ENCODE measurements at places on chromosomes 4 and X.
A peak's percentile ranks its signal among the peaks of the same experiment; 100 is the strongest.

GRCh38 chrX:129522184-129523078, 859 bp downstream of the SMARCA1 start:
- no peak for DNase-seq

- no peak for DNase-seq
Measured at GRCh38 chr4:76232681-76233080, 18.8 kb upstream of the FAM47E start.

GRCh38 chr4:92253986-92254671, 49.6 kb upstream of the GRID2 start:
- no peak for DNase-seq

DNA sequence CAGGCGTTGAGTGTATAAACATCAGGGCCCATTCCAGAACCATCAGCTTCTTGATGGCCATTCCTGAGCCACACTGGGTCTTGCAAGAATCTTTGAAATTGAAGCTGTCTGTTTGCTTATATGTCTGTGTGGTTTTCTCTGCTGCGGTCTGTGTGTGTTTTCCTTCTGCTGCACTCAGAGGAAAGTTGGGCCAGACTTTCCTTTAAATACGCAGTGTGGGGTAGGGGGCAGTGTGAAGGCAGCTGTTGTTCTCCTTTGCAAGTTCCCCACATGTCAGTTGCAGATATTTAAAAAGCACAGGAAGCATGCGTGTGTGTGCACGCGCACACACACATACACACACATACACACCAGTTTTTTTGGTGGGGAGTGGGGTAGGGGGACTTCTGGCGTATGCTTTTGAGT, 32.1 kb downstream of the CCKAR start:
- no peak for DNase-seq

DNA sequence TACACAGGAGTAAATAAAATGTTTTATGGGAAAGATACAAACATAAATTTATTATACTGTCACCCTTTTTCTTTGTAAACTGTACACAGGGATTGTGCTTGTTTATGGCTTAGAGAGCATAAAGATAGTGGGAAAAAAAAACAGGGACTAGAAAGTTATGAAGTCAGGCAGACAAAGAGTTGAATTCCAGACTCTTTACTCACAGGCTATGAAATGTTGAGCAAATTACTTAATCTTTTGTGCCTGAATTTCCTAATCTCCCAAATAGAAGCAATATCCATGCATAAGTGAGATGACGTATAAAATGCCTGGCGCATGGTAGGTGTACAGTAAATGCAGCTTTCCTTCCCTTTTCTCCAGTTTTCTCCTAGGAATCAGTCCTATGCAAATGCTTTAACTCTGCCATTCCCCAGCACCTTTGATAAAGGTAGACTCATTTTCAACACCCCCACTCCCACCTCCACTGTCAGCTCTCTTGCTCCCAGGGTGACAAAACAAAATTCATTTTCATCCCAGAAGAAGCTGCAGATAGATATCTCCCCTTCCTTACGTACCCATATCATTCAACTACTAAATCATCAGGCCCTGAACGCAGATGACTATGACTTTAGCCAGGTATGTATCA, 44.5 kb upstream of the BTC start:
- DNase-seq = no peak

DNA sequence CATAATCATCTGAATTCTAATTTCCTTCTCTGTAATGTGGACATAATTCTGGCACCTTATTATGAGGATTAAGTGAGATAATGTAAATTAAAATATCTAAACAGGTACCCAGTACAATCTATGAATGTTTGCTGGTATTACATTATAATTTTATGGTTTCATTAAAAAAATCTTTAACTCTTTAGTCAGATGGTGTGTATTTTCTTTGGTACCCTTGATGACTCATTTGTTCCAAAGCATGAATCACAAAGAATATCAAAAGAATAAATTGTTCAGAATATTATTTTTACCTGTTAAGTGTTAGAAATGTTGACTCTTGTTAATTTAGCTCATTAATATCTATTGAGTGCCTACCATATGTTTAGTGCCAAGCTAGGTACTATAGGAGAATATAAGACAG, 74.3 kb downstream of the SNX25 start:
- DNase-seq = no peak

DNA sequence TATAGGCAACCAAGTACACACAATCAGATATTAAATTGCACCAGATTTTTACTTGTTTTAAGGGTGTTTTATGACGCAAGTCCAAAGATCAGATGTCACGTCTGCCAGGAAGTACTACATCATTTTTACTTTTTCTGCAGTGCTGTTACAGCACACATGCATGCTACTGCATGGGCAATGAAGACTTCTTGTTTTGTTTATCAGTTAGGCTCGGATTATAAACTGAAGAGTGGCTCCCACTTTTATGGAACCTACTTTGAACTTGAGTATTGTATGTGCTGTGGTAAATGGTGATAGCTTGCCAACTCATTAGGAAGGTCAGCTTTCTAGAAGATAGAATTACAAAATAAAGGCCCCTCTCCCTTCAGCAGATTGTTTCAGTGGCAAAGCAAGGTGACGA, 131.6 kb downstream of the CEP135 start:
- no peak for DNase-seq

DNA sequence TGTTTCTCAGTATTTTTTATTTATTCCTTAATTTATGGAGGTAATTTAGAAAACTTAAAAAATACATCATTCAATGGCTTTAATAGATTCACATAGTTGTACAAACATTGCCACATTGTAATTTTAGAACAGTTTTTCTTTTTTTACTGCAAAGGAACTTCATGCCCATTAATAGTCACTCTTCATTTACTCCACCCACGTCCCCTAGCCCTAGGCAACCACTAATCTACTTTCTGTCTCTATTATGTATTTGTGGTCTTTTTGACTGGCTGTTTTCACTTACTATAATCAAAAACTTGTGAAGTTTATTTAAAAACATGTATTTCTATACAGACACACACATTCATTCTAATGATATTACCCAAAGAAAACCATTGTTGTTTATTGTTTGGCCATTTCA, 664.8 kb downstream of the GRID2 start:
- no peak for DNase-seq

GRCh38 chr4:7929118-7929951, 10.3 kb downstream of the AFAP1 start:
- no peak for DNase-seq

- no peak for DNase-seq
Measured at GRCh38 chrX:46737462-46737861, 21.5 kb downstream of the SLC9A7 start.

- DNase-seq = no peak
Measured at GRCh38 chrX:12997906-12998687, 23.2 kb downstream of the TMSB4X start.

GRCh38 chrX:46683048-46683447, 75.9 kb downstream of the SLC9A7 start:
- DNase-seq = no peak

DNA sequence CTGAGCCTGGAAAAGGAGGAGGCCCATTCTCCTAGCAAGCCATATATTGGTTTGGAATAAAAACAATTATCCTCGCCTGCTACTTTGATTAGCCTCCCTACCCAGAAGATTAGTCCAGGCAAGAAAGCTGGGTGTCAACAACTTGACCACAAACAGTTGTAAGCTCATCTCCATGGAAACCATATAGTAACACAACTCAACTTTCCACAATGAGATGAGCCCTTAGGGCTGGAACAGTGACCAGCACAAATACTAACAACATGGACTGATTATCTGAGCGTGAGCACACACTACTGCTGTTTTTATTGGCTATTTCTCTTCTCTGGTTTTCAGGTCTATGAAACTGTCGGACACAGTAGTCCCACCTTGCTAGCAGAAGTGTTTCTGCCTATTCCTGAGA, 80.8 kb downstream of the CC2D2A start:
- DNase-seq = no peak

- DNase-seq = no peak
Measured at GRCh38 chr4:183099537-183100297, 660 bp downstream of the WWC2 start.

GRCh38 chrX:3216581-3217180, 129.8 kb downstream of the MXRA5 start:
- no peak for DNase-seq

DNA sequence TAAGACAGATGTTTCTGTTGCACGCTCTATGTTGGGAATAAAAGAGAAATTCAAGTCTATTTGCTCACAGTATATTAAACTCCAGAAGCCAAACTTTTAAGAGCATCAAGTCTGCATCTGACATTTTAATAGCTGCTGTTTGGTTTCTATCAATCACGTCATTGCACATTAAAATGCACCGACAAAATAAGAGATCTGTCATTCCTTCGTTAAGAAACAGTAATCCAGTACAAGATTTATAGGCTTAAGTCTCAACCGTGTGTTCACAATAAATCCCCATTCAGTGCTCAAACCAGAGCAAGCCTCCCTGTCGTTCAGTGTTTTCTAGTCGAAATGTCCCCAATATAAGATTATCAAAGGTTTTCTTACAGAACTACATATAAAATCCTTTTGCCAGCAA, 89.0 kb upstream of the BMPR1B start:
- no peak for DNase-seq

DNA sequence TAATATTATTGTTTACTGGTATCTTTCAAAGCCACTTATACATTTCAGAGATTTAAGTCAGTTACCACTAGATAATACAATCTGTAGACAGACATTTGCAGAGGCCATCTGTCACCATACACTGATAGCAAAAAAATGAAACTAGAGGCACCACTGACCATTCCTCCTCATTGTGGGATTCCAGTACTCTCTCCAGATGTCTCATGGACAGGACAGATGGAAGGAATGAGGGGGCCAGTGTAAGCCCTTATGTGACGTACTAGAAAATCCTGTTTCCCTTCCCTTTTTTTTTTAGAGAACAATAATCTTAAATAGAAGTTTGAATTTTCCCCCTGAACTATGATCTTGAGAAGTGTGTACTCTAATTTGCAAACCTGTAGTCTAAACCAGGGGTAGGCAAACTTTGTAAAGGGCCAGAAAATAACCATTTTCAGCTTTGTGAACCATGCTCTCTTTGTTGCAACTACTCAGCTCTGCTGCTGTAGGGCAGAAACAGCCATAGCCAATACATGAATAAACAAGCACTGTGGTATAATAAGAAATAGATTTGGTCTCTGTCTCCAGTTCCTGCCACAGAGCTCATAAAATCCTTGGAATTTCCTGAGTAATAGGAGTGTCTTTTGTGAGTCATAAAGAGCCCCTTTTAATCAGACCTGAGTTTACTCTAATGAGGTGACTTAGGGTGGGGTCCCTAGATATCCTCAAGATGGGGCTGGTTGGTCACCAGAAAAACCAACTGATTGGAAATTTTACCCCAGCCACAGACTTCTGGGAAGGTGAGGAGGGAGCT, 90.4 kb downstream of the MOSPD2 start:
- no peak for DNase-seq

DNA sequence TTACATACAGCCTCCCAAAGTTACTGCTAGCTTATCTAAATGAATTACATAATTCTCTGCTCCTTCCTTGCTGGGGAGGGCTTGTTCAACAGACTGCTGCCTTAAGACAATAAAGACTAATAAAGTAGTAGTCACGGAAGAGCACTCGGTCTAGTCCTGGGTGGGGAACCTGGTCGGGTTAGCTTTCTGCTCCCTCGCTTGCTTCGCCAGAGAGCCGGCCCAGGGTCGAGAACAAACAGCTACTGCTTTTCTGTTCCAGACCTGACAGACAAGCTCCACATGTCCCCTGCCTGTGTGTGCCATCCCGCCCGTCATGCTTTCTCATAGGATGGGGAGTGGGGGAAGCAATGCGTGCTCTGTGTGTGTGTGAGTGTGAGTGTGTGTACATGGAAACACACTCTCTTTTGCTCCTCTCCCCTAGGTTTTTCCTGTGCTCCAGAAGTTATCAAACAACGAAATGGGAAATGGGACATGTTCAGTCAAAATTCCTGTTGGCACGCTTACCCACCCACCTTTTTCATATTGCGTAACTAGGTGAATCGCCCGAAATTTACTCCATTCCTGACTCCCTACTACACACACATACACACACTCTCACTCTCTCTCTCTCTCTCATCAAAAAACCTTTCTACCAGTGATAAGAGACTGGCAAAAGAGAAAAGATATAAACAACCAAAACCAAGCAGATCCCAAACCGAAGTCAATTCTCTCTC, 1.3 kb downstream of the NPY1R start:
- DNase-seq = no peak

DNA sequence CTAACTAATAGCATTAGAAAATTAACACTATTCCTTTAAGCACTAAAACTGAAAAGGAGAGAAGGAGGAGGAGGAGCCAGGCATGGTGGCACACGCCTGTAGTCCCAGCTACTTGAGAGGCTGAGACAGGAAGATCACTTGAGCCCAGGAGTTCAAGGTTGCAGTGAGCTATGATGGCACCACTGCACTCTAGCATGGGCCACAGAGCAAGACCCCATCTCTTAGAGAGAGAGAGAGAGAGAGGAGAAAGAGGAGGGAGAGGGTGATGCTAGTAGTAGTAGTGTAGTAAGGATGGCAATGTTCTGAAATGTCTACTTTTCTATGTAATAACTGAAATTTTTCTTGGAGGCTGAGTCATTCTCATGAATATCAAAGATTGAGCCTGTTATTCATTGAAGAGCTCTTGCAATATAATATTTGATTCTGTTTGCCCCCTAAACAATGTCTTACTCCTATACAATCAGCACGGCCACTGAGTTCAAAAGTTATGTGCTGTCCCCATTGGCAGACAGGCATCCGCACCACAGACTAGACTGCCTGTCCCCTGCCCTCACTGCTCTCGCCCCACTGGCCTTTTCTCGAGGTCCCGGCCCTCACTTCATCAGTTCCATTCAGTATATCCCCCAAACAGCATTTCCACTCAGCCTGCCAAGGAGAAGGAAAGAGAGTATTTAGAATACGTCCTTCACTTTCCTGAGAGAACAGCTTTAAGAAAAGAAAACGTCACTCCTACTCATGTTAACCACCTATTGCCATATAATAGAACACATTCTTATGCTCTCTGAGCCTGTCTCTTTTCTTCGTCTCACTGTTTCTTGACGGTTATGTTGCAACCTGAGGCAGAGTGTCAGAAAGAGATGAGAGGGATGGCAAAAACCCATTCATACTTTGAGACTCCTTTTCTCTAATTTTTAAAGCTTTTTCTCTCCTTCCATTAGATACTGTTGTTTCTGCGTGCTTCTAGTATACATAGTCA, 238.1 kb downstream of the PALLD start:
- DNase-seq = no peak

- no peak for DNase-seq
Measured at GRCh38 chr4:2412534-2412884, 5.9 kb downstream of the ZFYVE28 start.

GRCh38 chrX:2628751-2629315, 62.3 kb upstream of the CD99 start:
- DNase-seq = no peak

GRCh38 chr4:172489861-172490260, 676.7 kb downstream of the GALNTL6 start:
- peak; percentile 57 for DNase-seq

- DNase-seq = no peak
Measured at GRCh38 chr4:26524011-26524410, 33.7 kb upstream of the CCKAR start.

GRCh38 chr4:186642998-186643397, 80.7 kb downstream of the FAT1 start:
- DNase-seq = no peak
